ENCODE measurements at places on chromosomes 11 and 22. TPM values are rescaled to one million over a fixed set of nuclear protein-coding genes. Genes with fewer than 3 reads are reported as not detected.

DNA sequence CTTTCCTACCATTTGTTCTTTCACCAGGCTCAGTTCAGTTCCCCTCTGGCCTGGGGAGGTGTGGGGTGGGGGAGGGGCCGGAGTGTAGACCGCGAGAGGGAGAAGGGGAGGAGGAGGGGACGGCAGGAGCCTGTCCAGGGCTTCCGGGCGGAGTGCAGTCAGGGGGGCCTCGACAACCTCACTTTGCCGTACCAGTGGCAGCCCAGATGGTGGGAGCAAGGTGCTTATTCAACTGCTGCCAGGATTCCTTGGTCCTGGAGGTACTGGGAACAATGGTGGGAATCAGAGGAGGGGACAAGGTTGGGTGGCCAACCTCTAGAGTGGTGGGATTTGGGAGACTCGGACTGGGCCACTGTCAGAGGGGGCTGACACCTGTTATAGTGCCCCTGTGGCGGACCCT, 1.2 kb downstream of the BACE1 start:
- no peaks in the 10 kb centered on the region for H3K36me3 ChIP-seq
- peak overlapping the region; percentile 55 for H3K4me3 ChIP-seq
- H3K27me3 ChIP-seq = no peaks in the 10 kb centered on the region
- H3K4me1 ChIP-seq = peaks cover 4% of the 10 kb centered on the region
- no peak overlapping the region for H3K27ac ChIP-seq

DNA sequence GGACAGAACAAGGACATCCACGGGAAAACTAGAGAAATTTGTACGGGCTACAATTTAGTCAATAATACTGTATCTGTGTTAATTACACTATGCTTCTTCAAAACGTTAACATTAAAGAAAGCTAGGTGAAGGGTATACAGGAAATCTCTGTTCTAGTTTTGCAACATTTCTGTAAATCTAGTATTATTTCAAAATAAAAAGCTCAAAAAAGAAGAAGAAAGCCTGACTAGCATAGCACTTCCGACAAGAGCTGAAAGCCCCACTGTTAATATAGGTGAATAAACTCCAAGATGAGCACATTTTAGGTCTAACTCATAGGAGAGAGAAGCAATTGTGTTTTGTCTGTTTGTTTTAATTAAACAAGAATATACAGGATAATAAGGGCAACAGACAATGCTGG, 299.7 kb downstream of the TTC28 start:
- H3K36me3 ChIP-seq = no peaks in the 10 kb centered on the region
- no peak for DNase-seq
- H3K27me3 ChIP-seq = no peaks in the 10 kb centered on the region
- no peak overlapping the region for H3K4me3 ChIP-seq
- no peaks in the 10 kb centered on the region for H3K4me1 ChIP-seq

DNA sequence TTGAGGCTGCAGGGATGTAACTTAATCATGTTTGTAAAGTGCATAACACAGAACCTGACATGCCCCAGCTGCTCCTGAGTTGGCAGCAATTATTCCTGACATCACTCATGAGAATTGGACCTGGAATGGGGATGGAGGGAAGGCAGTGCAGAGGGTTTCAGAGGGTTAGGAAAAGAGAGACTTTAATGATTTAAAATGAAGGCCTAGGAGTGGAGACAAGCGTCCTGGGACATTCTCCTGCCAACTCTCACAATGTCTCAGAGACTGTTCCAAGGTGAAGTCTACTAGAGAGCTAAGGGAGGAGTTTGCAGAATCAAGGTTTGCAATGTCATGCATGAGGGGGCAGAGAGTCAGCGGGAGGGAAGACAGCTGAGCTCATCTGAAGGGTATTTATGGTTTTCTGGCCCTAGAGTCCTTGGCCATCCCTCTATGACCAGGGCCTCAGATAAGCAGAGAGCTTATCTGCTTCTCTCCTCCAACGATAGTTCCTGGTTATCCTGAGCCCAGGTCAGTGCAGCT, 36.9 kb downstream of the GGTLC2 start:
- no peak overlapping the region for H3K27ac ChIP-seq
- no peaks in the 10 kb centered on the region for H3K4me1 ChIP-seq
- no peak for DNase-seq
- no peak overlapping the region for H3K4me3 ChIP-seq
- no peaks in the 10 kb centered on the region for H3K36me3 ChIP-seq

DNA sequence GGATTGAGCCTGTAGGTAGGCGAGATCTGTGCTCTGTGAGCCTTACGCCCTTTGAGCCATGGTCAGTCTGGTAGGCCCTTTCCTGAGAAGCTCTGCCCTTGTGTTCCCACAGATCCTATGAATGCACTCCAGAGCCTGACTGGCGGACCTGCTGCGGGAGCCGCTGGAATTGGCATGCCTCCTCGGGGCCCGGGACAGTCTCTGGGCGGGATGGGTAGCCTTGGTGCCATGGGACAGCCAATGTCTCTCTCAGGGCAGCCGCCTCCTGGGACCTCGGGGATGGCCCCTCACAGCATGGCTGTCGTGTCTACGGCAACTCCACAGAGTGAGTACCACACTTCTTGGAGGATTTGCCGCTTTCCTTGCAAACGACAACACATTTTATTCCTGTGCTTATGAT, 47.4 kb downstream of the MED15 start:
- no peaks in the 10 kb centered on the region for H3K36me3 ChIP-seq
- H3K4me3 ChIP-seq = no peak overlapping the region
- DNase-seq = no peak
- H3K27me3 ChIP-seq = no peaks in the 10 kb centered on the region

- no peak overlapping the region for H3K4me3 ChIP-seq
- H3K27ac ChIP-seq = no peak overlapping the region
- H3K36me3 ChIP-seq = no peaks in the 10 kb centered on the region
- no peaks in the 10 kb centered on the region for H3K27me3 ChIP-seq
- no peak for DNase-seq
These were observed 40.6 kb downstream of the ASCL2 start for GRCh38 chr11:2229713-2230297.

DNA sequence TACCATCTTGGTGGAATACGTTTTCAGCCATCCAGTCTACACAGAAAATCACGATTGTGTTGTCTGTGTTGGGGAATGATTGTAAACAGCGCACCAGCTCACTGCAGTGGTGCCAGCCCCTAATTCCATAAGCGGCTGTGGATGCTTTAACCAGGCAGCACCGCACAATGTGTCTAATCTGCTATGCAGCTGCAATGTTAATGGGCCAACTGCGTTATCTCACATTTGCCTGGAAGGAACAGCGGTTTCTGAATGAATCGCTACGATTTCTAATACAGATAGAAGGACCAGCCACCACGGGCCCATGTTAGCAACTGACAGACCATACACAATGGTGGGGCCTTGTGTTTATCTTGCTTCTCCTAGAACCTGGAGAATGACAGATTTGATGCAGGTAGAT, 384.5 kb upstream of the KIRREL3 start:
- no peaks in the 10 kb centered on the region for H3K4me1 ChIP-seq
- no peak for DNase-seq
- no peak overlapping the region for H3K4me3 ChIP-seq
- H3K27me3 ChIP-seq = no peaks in the 10 kb centered on the region

DNA sequence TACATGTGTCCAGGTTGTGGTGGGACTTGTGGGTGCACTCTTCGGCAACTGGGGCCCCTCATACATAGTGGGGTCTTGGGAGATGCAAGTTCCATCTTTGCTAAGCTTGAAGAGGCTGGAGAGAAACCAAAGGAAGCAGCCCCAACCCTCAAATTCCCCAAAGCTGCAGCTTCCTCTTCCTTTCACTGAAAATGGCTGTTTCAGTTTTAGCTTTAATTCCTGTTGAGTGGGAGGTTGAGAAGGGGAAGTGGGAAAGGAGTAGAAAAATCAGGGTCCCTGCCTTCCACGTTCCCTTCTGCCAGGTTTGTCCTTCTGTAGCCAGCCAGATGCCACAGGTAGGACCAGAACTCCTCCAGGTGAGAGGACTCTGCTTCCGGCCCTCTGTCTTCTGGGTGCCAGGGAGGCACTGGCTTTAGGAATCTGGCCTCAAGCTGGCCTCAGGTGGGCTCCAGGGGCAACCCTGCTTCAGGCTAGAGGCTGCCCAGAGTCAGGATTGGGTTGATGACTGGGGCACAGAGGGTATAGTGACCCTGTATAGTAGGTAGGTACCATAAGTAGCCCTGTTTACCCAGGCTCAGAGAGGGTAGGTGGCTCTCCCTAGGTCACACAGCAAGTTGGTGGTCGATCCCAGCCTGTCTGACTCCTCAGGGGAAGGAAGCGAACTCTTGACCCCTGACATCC, 16.2 kb downstream of the P2RY6 start:
- H3K4me3 ChIP-seq = no peak overlapping the region
- no peaks in the 10 kb centered on the region for H3K4me1 ChIP-seq
- H3K27me3 ChIP-seq = no peaks in the 10 kb centered on the region
- DNase-seq = no peak
- no peaks in the 10 kb centered on the region for H3K36me3 ChIP-seq
- no peak overlapping the region for H3K27ac ChIP-seq

DNA sequence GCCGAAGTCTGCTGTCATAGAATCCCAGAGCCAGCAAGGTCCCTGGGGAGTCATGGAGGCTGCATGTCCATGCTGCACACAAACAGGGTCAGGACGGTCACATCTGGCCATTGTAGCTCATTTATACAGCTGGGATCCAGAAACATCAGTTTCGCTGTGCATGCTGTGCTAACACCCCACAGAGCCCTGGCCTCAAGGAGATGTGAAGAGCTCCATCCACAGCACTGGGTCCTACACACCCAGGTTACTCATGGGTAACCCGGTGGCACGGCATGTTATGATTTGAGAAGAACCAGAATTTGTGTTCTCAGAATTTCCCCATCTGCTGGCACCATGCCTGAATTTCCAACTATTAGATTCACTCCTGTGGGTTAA, 146.3 kb upstream of the ARHGAP20 start:
- no peaks in the 10 kb centered on the region for H3K4me1 ChIP-seq
- H3K36me3 ChIP-seq = no peaks in the 10 kb centered on the region
- no peaks in the 10 kb centered on the region for H3K27me3 ChIP-seq
- H3K27ac ChIP-seq = no peak overlapping the region
- peak; percentile 76 for DNase-seq

DNA sequence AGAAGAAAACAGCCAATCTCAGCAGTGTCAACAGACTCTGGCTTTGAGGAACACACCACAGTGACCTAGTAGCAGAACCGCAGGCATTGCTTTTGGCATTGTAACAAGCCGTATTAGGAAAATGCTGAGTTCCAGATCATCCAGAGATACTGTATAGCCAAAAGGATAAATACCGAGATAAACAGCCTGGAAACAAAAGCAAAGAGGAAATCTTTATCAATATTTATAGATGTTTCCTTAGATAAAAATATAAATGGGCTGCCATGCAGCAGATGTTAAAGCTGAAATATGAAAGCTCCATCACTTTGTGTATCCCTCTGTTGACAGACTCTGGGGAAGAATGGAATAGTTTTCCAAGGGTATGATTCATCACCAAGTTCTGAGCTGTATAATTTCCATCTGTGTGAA, 98.9 kb upstream of the TP53AIP1 start:
- DNase-seq = no peak
- no peak overlapping the region for H3K4me3 ChIP-seq
- H3K27me3 ChIP-seq = no peaks in the 10 kb centered on the region
- H3K36me3 ChIP-seq = no peaks in the 10 kb centered on the region

GRCh38 chr11:104152941-104153505, 10.9 kb downstream of the PDGFD start:
- no peaks in the 10 kb centered on the region for H3K36me3 ChIP-seq
- no peak for DNase-seq
- no peaks in the 10 kb centered on the region for H3K27me3 ChIP-seq
- no peaks in the 10 kb centered on the region for H3K4me1 ChIP-seq
- H3K4me3 ChIP-seq = no peak overlapping the region

GRCh38 chr11:81658722-81659121, 1074.9 kb downstream of the FAM181B start:
- H3K27ac ChIP-seq = no peak overlapping the region
- no peaks in the 10 kb centered on the region for H3K36me3 ChIP-seq
- H3K4me1 ChIP-seq = no peaks in the 10 kb centered on the region
- DNase-seq = no peak

DNA sequence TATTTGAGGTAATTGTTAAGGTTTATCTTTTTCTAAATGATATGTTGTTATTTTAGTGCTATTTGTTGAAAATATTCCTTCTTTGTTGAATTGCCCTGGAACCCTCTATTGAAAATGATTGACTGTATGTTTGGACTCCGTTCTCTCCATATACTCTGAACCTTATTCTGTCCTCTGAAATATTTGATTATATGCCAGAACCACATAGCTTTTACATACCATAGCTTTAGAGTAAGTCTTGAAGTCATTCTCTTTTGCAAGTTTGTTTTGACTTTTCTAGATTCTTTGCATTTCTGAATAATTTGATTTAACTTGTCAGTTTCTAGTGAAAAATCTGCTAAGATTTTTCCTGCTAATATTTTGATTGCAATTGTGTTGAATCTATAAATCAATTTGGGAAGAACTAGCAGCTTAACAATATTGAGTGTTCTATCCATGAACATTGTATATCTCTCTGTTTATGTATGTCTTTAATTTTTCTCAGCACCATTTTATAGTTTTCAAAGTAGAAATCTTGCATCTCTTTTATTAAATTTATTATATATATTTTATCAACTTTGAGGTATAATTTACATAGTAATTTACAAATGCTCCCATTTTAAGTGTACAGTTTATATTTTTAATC, 51.7 kb upstream of the PITPNB start:
- no peaks in the 10 kb centered on the region for H3K27me3 ChIP-seq
- H3K27ac ChIP-seq = no peak overlapping the region
- H3K4me1 ChIP-seq = no peaks in the 10 kb centered on the region
- no peak for DNase-seq
- H3K36me3 ChIP-seq = no peaks in the 10 kb centered on the region

DNA sequence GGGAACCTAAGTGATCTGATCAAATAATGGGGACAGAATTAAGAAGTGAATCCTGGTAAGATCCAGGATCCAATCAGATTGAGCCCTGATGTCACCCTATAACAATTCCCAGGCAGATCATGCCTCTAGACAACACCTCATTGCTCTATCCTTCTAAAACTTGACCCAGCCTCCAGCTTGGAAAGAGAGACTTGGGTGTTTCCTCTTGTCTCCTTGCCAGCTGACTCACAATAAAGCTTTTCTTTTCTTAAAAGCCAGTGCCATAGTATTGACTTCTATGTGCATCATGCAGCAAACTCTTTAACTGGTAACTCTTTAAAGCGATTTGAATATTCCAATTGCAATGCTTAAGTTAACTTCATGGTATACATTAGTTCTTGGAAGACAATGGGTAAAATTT, 109.6 kb upstream of the CHORDC1 start:
- H3K4me1 ChIP-seq = no peaks in the 10 kb centered on the region
- no peak overlapping the region for H3K4me3 ChIP-seq
- no peak overlapping the region for H3K27ac ChIP-seq
- no peaks in the 10 kb centered on the region for H3K27me3 ChIP-seq

GRCh38 chr22:46749682-46750529, 11.9 kb upstream of the CERK start:
- no peak for DNase-seq
- H3K27ac ChIP-seq = no peak overlapping the region
- no peaks in the 10 kb centered on the region for H3K36me3 ChIP-seq
- peaks cover 6% of the 10 kb centered on the region for H3K4me1 ChIP-seq

GRCh38 chr11:96357794-96358193, 14.8 kb upstream of the MAML2 start:
- no peaks in the 10 kb centered on the region for H3K27me3 ChIP-seq
- DNase-seq = no peak
- H3K27ac ChIP-seq = no peak overlapping the region
- H3K36me3 ChIP-seq = no peaks in the 10 kb centered on the region
- no peak overlapping the region for H3K4me3 ChIP-seq

The ACCSL gene
- total RNA-seq = not detected

The TCP11L1 gene
- 20.7 TPM for total RNA-seq

The ART1 gene
- total RNA-seq = not detected

The MFNG gene
- total RNA-seq = 22.1 TPM

The CSF2RB gene
- total RNA-seq = 3.5 TPM

The MUC2 gene
- total RNA-seq = 0.26 TPM

The LYVE1 gene
- 154 TPM for total RNA-seq

The CCDC88B gene
- 1.3 TPM for total RNA-seq

The UBQLNL gene
- 1.0 TPM for total RNA-seq

The TECTA gene
- 1.1 TPM for total RNA-seq

The KCNJ11 gene
- total RNA-seq = 0.83 TPM
